ENCODE measurements at places on chromosomes 12 and 14. TPM values are rescaled to one million over a fixed set of nuclear protein-coding genes. Genes with fewer than 3 reads are reported as not detected.

LRIG3 gene
- total RNA-seq: 34.1 TPM

SYT1 gene
- total RNA-seq: 0.77 TPM

RDH5 gene
- 4.4 TPM for total RNA-seq

NRIP2 gene
- total RNA-seq: 1.1 TPM

IRF9 gene
- total RNA-seq: 75.3 TPM

TTC9 gene
- total RNA-seq: 7.5 TPM

SLC41A2 gene
- total RNA-seq: 64.7 TPM

RPL10L gene
- total RNA-seq: not detected

NPFF gene
- not detected for total RNA-seq

PEX5 gene
- total RNA-seq: 52.1 TPM

GRIP1 gene
- 1.3 TPM for total RNA-seq

LUM gene
- total RNA-seq: 278 TPM

GRCh38 chr12:117835156-117835555 lies 133.6 kb downstream of the KSR2 start:
- H3K27ac ChIP-seq: no peak overlapping the region
- no peak overlapping the region for H3K4me3 ChIP-seq
- H3K27me3 ChIP-seq: peaks cover 3% of the 10 kb centered on the region
- no peaks in the 10 kb centered on the region for H3K36me3 ChIP-seq
- no peaks in the 10 kb centered on the region for H3K4me1 ChIP-seq
- no peak for DNase-seq

DNA sequence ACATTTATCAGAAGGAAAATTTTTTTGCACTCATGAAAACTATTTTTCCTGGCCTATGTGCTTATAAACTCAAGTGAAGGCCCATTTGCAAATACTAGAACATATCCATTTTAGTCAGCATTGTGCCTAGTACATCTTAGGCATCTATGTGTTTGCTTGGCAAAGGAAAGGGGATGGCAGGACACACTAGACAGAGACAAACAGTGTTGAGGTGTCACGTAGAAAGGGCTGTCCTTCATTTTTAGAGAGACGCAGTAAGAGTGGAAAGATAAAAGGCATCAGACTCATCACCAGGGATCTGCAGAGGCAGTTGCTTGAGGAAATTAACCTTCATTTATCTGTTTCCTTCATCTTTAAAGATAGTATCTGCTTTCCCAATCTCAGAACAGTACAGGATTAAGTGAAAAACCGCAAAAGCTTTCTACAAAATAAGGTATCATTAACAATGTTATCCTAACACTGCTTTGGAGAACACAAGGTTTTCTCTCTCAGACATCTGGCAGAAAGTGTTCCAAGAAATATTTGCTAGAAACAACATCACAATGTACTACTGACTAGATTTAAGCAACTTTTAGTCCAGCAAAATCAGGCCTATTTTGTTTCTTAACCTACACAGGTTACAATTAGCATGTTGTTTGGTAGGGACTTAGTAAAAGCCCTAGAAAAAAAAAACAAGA lies 2.0 kb downstream of the YBX3 start:
- H3K4me1 ChIP-seq: peaks cover 17% of the 10 kb centered on the region
- DNase-seq: peak; percentile 7
- peaks cover 5% of the 10 kb centered on the region for H3K27me3 ChIP-seq
- H3K36me3 ChIP-seq: peaks cover 3% of the 10 kb centered on the region
- peak overlapping the region; percentile 99 for H3K27ac ChIP-seq

DNA sequence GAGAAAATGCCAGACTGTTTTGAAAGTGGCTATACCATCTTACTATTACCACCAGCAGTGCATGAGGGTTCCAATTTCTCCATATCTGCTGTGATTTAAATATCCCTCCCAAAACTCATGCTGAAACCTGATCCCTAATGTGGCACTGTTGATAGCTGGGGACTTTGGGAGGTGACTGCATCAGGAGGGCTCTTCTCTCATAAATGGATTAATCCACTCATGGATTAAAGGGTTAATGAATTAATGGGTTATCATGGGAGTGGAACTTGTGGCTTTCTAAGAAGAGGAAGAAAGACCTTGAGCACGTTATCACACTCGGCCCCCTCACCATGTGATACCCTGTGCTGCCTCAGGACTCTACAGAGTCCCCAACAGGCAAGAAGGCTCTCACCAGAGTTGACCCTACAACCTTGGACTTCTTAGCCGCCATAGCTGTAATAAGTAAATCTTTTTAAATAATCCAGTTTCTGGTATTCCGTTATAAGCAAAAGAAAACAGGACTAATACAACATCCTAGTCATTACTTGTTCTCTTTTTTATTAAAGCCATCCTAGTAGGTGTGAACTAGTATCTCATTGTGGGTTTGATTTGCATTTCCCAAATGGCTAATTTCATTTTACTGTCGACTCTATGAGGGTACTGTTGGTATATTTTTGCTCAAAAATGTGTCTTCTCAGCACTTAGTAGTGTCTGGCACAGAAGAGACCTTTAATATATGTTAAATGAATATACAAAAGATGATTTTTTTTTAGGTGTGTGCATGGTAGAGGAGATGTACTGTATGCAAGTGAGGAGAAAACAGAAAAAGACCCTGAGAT lies 14.3 kb downstream of the PPP1R12A start:
- H3K27me3 ChIP-seq: no peaks in the 10 kb centered on the region
- no peak overlapping the region for H3K27ac ChIP-seq
- no peak for DNase-seq
- no peak overlapping the region for H3K4me3 ChIP-seq
- peaks cover 2% of the 10 kb centered on the region for H3K4me1 ChIP-seq

DNA sequence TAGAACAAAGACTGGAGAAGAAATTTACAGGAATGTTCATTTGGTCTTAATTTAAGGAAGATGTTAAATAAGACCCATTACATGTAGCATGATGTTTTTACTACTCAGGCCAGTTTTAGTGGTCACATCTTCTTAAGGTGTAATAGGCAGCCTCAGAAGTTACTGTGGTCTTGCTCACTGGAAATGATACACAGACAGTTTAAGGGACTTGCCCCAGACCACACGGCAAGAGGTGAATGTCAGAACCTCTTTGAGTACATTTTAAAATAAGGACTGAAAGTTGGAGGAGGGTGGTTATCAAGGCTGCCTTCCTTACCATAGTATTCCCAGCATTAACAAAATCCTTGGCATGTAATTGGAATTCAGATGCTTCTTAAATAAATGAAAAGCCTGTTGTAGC lies 37.9 kb downstream of the LRRK2 start:
- H3K4me3 ChIP-seq: no peak overlapping the region
- no peaks in the 10 kb centered on the region for H3K4me1 ChIP-seq
- no peaks in the 10 kb centered on the region for H3K36me3 ChIP-seq
- no peaks in the 10 kb centered on the region for H3K27me3 ChIP-seq
- no peak overlapping the region for H3K27ac ChIP-seq

DNA sequence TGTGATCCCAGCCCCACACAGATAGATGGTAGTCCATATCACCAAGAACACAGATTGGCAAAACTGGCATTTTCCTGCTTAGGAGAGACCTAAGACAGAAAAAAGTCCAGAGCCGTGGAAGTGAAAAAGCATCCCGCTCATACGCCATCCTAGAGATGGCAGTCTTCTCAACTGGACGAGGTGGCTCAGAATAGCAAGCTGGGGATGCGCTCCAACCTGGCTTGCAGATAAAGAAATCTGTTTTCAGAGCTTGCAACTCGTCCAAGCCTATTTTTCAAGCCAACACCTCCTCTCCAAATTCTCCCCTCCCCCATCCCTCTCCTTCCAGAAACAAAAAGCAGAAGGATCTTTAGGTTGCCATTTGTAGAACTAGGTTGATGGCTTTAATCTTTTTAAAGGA lies 74.3 kb upstream of the OTX2 start:
- H3K4me3 ChIP-seq: no peak overlapping the region
- no peak overlapping the region for H3K27ac ChIP-seq
- H3K4me1 ChIP-seq: no peaks in the 10 kb centered on the region
- no peaks in the 10 kb centered on the region for H3K27me3 ChIP-seq

- no peaks in the 10 kb centered on the region for H3K36me3 ChIP-seq
- no peak for DNase-seq
- H3K27ac ChIP-seq: no peak overlapping the region
- H3K27me3 ChIP-seq: no peaks in the 10 kb centered on the region
Measured at GRCh38 chr14:38185671-38186070, 22.0 kb upstream of the SSTR1 start.

GRCh38 chr12:40222247-40222646 lies 2.5 kb upstream of the LRRK2 start:
- H3K36me3 ChIP-seq: no peaks in the 10 kb centered on the region
- H3K4me3 ChIP-seq: no peak overlapping the region
- no peak overlapping the region for H3K27ac ChIP-seq

DNA sequence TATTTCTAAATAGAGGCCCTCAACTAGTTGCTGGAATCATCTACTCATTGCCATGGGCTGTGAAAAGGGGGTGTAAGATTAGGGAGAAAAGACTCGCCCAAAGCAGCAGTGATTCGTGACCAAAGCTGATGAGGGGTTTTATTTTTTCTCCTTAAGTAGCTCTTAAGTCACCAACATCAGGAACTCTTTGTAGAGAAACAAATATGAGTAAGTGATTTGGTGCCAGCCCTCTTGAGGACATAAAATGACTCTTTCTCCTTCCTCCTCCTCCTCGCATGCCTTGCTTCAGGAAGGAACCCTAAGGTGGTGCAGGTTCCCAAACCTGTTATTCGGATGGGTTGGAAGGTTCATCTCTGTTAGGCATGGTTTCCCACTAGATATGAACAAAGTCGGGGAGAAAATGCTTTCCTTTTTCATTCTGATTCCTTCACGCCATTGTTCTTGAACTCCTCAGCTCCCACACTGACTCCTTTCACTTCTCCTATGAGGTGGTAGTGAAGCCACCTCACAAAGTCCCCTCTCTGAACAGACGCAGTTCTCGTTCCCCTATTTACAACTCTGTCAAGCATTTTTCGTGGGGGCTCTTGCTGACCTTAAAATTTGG lies 113.4 kb downstream of the ETV6 start:
- no peak for DNase-seq
- no peak overlapping the region for H3K4me3 ChIP-seq
- no peaks in the 10 kb centered on the region for H3K36me3 ChIP-seq
- no peak overlapping the region for H3K27ac ChIP-seq
- peaks cover 31% of the 10 kb centered on the region for H3K4me1 ChIP-seq

- peaks cover 6% of the 10 kb centered on the region for H3K4me1 ChIP-seq
- no peaks in the 10 kb centered on the region for H3K36me3 ChIP-seq
- DNase-seq: no peak
- peak overlapping the region; percentile 86 for H3K27ac ChIP-seq
- H3K4me3 ChIP-seq: no peak overlapping the region
- H3K27me3 ChIP-seq: no peaks in the 10 kb centered on the region
Measured at GRCh38 chr12:21942377-21942703, 1.1 kb upstream of the ABCC9 start.

GRCh38 chr14:77378701-77379100 lies 1.5 kb downstream of the SAMD15 start:
- H3K27ac ChIP-seq: no peak overlapping the region
- H3K27me3 ChIP-seq: no peaks in the 10 kb centered on the region
- no peak overlapping the region for H3K4me3 ChIP-seq
- DNase-seq: no peak

DNA sequence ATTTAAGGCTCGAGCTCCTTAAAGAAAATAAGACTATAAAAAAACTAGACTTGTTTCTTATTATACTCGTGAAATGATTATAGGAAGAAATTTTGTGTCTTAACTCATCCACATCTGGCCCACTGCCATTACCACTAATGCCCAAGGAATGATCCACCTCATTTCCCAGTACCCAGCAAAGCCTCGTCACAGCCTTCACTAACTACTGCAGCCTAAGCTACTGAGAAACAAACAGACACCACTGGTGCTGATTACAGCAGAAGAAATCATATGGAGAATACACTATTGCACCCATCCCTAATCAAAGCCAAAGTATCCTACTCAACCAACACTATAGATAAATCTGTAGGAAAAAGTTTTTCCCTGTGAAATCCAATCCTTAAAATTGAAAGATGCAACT lies 205.3 kb upstream of the NAV3 start:
- no peak overlapping the region for H3K27ac ChIP-seq
- H3K4me1 ChIP-seq: no peaks in the 10 kb centered on the region
- H3K36me3 ChIP-seq: no peaks in the 10 kb centered on the region
- no peak overlapping the region for H3K4me3 ChIP-seq
- DNase-seq: no peak
- no peaks in the 10 kb centered on the region for H3K27me3 ChIP-seq

DNA sequence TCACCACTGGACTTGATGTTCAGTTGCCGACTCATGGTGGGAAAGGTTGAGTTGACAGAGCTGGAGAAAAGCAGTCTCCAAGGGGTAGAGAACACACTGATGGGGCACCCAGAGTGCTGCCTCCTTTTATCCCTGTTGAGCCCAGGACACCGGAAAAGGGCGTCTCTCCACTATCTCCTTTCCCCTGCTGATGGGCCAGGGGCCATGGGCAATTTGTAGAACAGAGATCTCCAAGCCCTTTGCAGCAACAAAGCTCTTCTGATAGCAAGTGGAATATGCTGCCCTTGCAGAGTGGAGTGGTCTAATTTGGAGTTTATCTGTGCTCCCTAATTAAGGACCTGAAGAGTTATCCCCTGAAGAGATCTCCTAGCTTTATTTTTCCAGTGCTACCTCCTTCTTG lies at the start of gene KRT74:
Gene KRT74, minus strand, starts transcription at position 101 of the 400 bp plus-strand sequence. Its CDS starts 66 bp downstream, at position 35.
- H3K36me3 ChIP-seq: no peaks in the 10 kb centered on the region
- H3K4me3 ChIP-seq: no peak within 1 kb of the TSS
- H3K4me1 ChIP-seq: no peaks in the 10 kb centered on the region
- no peak within 1 kb of the TSS for H3K27ac ChIP-seq
- DNase-seq: no peak

Data from lung (tissue), 17 donors.